ENCODE measurements at places on chromosomes 13 and 19. TPM values are rescaled to one million over a fixed set of nuclear protein-coding genes. Genes with fewer than 3 reads are reported as not detected.

Gene TMEM255B
- 1.3 TPM for total RNA-seq

GRCh38 chr13:40438022-40438680, 228.3 kb downstream of the FOXO1 start:
- peak overlapping the region; percentile 17 for H3K27ac ChIP-seq
- H3K36me3 ChIP-seq: peaks cover 4% of the 10 kb centered on the region
- H3K4me1 ChIP-seq: peaks cover 35% of the 10 kb centered on the region
- no peaks in the 10 kb centered on the region for H3K27me3 ChIP-seq

Gene ALOX5AP
- 184 TPM for total RNA-seq

DNA sequence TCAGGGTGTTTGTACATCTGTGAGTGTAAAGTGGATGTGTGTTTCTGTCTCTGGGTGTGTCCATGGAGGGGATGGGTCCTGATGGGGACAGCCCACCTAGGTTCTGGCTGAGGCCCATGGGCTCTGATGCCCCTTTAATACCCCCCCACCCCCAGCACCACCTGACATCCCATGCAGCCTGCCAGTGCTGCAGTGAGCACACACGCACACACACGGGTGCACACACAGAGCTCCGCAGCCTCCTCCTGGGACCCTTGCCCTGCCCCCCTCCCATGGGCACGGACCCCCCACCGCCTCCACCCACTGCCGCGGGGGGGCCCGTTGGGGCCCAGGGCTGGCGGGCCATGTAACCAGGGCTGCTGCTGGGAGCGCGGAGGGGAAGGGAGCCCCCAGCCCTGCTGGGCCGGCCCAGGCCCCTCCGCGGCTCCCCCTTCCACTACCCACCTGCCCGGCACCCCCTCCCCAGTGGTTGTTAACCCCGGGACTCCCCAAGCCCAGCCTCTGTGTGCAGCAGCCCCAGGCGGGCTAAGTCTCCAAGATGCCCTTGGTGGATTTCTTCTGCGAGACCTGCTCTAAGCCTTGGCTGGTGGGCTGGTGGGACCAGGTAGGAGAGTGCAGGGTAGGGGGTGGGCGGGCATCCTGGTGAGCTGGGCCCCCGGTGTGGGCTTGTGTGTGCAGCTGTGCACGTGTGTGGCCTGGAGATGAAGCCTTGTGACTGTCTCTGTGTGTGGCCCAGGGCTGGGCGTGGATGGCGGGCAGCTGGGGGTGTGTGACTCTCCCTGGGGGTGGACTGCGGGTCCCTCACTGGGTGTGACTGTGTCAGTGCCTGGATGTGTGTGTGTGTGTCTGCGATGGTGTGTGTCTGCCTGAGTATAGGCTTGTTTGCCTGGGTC, 32.6 kb downstream of the PDE4A start:
- H3K27ac ChIP-seq: no peak overlapping the region
- peaks cover 20% of the 10 kb centered on the region for H3K4me1 ChIP-seq
- no peak overlapping the region for H3K4me3 ChIP-seq
- H3K27me3 ChIP-seq: no peaks in the 10 kb centered on the region
- peaks cover 22% of the 10 kb centered on the region for H3K36me3 ChIP-seq

DNA sequence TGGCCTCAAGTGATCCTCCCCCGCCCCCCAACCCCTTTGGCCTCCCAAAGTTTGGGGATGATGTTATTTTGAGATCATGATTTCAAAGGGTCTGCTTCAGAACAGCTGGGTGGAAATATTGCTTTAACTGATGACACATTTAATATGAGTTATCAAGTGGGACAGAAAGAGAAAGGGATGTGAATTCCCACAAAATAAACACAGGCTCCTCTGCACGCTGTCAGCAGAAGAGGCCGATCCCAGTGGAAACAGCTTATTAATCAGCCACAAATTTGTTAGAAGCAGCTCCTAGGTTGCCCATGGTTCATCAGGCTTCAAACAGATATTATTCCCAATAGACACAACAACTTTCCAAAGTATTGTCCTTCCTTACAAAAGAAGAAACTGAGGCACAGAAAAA, 4.7 kb downstream of the DCLK1 start:
- H3K36me3 ChIP-seq: no peaks in the 10 kb centered on the region
- H3K27me3 ChIP-seq: peaks cover 13% of the 10 kb centered on the region
- no peak overlapping the region for H3K4me3 ChIP-seq
- H3K4me1 ChIP-seq: no peaks in the 10 kb centered on the region
- DNase-seq: no peak

DNA sequence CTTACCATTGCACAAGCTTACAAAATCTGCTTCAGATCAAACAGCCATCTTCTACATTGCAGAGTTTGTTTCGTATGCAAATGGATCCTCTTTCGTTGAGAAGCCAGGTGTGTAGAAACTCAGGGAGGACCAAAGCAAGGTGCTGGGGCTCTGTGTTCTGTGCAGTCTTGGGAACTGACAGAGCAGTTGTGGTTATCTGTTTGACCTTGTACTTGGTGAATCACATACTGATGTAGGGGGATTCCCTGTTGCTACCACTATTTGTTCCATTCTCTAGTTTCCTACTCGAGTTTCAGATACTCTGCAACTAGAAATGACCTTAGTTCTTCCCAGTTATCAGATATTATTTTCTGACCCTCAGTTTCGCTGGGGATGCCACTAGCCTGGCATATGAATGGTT, 95.2 kb upstream of the CLDN10 start:
- H3K27ac ChIP-seq: no peak overlapping the region
- peaks cover 20% of the 10 kb centered on the region for H3K4me1 ChIP-seq
- H3K36me3 ChIP-seq: peaks cover 9% of the 10 kb centered on the region

Gene ADGRE1
- total RNA-seq: 0.44 TPM

DNA sequence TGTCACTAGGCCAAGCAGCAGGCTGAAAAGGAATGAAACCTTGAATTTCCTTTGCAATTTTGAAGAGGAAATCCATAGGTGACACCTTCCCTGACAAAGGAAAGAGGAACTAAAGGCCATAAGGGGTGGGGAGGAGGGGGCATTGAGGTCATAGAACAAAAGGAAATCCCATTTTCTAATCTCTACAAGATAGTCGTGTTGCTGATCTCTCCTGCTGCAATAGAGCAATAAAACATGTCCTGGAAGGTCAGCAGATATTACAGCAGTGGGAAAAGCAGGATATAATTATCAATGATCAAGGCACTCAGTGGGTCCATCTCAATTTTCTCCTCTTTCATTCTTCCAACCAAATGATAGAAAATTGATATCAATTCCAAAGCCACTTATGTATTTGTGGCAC, 20.3 kb upstream of the RAP2A start:
- H3K36me3 ChIP-seq: no peaks in the 10 kb centered on the region
- H3K27me3 ChIP-seq: peaks cover 10% of the 10 kb centered on the region
- no peaks in the 10 kb centered on the region for H3K4me1 ChIP-seq

Gene IGFL2
- not detected for total RNA-seq

- H3K4me1 ChIP-seq: peaks cover 36% of the 10 kb centered on the region
- H3K27me3 ChIP-seq: no peaks in the 10 kb centered on the region
- peak overlapping the region; percentile 96 for H3K27ac ChIP-seq
- peak; percentile 67 for DNase-seq
- H3K4me3 ChIP-seq: peak overlapping the region; percentile 95
Observed at GRCh38 chr19:46717716-46718143, 816 bp upstream of the PRKD2 start.

Gene SIGLEC12
- 3.9 TPM for total RNA-seq

- H3K27me3 ChIP-seq: peaks cover 17% of the 10 kb centered on the region
- no peak for DNase-seq
- no peaks in the 10 kb centered on the region for H3K4me1 ChIP-seq
- no peaks in the 10 kb centered on the region for H3K36me3 ChIP-seq
- H3K27ac ChIP-seq: no peak overlapping the region
Observed at GRCh38 chr13:98685146-98685545, 67.3 kb downstream of the SLC15A1 start.

Gene SBSN
- total RNA-seq: not detected

Gene TNFSF9
- total RNA-seq: 18.5 TPM

- no peak overlapping the region for H3K4me3 ChIP-seq
- H3K27me3 ChIP-seq: no peaks in the 10 kb centered on the region
- H3K36me3 ChIP-seq: no peaks in the 10 kb centered on the region
- H3K4me1 ChIP-seq: no peaks in the 10 kb centered on the region
Observed at GRCh38 chr13:72164811-72165210, 297.8 kb upstream of the DACH1 start.

GRCh38 chr13:31012655-31013024, 80.2 kb downstream of the TEX26 start:
- peaks cover 11% of the 10 kb centered on the region for H3K4me1 ChIP-seq
- H3K27me3 ChIP-seq: peaks cover 57% of the 10 kb centered on the region
- H3K27ac ChIP-seq: no peak overlapping the region
- no peaks in the 10 kb centered on the region for H3K36me3 ChIP-seq
- no peak for DNase-seq

Gene WDR62
- 34.5 TPM for total RNA-seq

- H3K4me1 ChIP-seq: no peaks in the 10 kb centered on the region
- no peak for DNase-seq
- peaks cover 39% of the 10 kb centered on the region for H3K27me3 ChIP-seq
- H3K4me3 ChIP-seq: no peak overlapping the region
- H3K36me3 ChIP-seq: no peaks in the 10 kb centered on the region
- no peak overlapping the region for H3K27ac ChIP-seq
Observed at GRCh38 chr13:101149735-101150384, 266.4 kb downstream of the NALCN start.

GRCh38 chr13:99709134-99709533, 207.9 kb downstream of the TM9SF2 start:
- no peak overlapping the region for H3K27ac ChIP-seq
- H3K4me3 ChIP-seq: no peak overlapping the region
- no peaks in the 10 kb centered on the region for H3K4me1 ChIP-seq

GRCh38 chr13:44300895-44301638, 72.6 kb upstream of the SERP2 start:
- no peak for DNase-seq
- no peak overlapping the region for H3K4me3 ChIP-seq
- peaks cover 21% of the 10 kb centered on the region for H3K4me1 ChIP-seq
- peak overlapping the region; percentile 40 for H3K27ac ChIP-seq

Measured in activated CD8-positive, alpha-beta memory T cell treated with anti-CD3 and anti-CD28 coated beads, Interleukin-2, amount 10 ng/mL, durations not matched to agents 7 days and 5 days (primary cell).